ENCODE measurements at places on chromosomes 3 and 15. TPM values are rescaled to one million over a fixed set of nuclear protein-coding genes. Genes with fewer than 3 reads are reported as not detected.

Gene KLHL6
- total RNA-seq, result 18.2 TPM

Gene TRAIP
- total RNA-seq, result 5.2 TPM

Gene C3orf70
- total RNA-seq, result 0.15 TPM

Gene GPR176
- total RNA-seq, result 48.1 TPM

Gene GP9
- 0.32 TPM for total RNA-seq

Gene EOGT
- 126 TPM for total RNA-seq

Measured in epithelial cell of umbilical artery (primary cell).